ENCODE measurements at places on chromosomes 7 and 10.

- DNase-seq: no peak
These were observed 77.2 kb downstream of the TCF7L2 start for GRCh38 chr10:113027230-113027573.

DNA sequence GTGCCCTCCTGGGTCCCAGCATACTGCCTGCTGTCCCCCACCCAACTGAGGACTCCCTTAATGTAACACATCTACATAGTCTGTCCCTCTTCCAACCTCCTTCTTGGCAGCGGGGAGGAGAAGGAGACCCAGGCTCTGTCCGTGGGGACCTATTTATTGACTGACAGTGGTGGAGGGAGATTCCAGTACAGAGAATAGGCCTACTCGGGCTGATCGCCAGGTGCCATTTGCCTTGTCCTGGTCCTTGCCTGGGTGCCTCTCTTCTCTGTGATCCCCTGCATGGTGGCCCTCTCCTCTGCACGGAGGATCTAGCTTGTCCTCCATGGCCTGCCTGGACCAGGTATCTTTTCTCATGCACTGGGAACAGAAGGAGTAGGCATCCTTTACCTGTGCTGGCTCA, 17.0 kb downstream of the GHRHR start:
- no peak for DNase-seq

DNA sequence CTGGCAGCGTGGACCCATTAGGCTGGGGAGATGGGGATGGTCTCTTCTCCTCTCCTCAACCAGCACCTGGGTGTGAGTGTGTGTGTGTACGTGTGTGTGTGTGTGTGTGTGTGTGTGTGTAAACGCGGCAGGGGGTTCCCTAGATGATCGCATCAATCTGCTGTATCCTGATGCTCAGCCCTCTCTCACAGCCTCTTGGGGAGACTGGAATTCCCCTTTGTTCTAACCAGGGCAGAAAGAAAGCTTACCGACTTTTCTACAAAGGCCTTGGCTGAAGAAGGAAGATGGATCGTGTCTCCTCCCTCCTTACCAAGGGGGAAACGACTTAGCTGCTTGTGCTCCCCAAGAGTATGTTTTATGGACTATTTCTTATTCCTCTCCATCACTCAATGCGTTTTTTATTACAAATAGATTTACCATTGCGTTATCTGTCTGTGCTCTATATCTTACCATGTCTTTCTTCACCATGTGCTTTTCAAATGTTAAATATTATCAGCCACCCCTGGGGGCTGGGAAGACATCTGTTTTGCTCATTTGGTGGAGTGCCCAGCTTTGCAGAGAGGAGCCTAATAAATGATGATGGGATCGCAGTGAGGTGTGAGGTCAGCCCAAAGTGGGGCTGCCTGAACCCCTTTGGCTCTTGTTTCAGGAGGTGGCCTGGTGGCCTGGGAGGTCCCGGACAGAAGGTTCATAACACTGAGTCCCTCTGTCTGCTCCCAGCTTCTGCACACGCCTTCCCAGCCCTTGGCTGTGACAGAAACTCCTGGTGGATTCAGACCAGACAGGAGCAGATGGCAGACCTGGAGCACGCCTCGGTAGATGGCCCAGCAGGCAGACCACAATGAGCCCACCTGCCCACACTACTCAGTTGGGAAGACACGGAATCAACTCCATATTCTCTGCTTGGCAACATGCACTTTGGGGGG, 262.0 kb downstream of the PRPF18 start:
- no peak for DNase-seq

GRCh38 chr10:110356628-110357245, 52.0 kb upstream of the SMNDC1 start:
- no peak for DNase-seq

DNA sequence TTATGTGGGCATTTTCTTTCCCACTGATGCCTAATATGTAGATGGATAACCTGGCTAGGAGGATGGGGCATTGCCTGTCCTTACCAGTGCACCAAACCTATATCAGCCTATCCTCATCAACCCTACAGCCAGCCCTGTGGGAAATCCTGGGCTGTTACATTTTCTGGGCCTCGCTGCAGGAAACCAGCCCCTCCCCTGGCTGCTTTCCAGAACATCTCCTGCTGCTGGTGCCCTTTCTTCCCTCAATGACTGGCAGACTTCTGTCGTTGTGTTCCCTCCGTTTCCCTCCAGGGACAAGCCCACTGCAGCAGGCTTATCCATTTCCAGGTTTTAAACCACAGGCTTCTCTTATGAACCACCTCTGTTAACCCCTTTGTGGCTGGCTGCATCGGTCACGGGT, 486.1 kb upstream of the COBL start:
- DNase-seq: no peak

GRCh38 chr10:33209802-33210201, 124.7 kb downstream of the NRP1 start:
- no peak for DNase-seq

DNA sequence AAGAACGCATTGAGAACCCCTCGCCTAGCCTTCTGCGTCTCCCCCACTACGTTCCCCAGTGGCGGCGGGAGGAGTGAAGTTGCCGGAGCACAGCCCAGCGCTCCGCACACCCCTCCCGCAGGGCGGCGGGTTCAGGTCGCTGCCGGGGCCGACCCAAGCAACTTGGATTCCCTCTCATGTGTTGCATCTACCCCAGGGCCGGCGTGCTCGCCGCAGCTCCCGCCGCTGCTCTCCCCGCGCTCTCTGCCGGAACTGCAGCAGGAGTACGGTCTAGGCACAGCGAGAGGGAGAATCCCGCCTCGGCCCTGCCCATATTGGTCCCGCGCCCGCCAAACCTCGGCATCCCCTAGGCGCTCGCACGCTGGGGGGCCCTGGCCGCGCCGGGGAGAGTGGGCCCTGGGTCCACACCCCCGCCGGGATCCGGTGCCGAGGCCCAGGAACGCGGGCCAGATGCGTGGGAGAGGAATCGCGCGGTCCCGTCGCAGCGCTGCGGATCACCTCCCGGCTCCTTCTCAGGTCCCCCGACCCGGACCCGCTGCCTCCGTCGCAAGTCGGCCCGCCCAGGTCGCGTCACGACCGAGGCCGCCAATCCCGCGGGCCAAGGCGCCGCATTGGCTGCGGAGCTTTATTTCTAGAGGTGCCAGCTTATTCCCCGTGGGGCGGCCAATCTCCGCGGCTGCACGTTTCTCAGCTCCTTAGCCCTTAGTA, 648 bp upstream of the TMEM243 start:
- DNase-seq: peak; percentile 44

GRCh38 chr7:140857048-140857447, 67.7 kb downstream of the BRAF start:
- no peak for DNase-seq

GRCh38 chr10:99394761-99395386, 35.5 kb downstream of the GOT1 start:
- no peak for DNase-seq

DNA sequence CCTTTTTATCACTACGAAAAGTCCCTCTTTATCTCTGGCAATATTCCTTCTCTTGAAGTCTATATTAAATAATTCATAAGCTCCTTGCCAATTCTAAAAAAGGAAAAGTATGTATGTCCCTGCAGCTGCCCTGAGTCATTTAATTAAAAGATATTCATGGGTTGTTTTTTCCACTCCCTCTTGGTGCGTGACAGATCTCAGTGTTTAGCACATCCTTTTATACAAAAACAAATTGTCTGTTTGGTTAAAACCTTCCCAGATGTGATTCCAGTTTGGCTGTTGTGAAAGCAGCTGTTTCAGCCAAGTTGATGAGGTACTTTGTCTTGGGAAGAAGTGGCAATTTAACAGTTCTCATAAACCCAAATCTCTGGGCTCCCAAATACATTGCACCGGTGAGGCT, 33.8 kb upstream of the PRLHR start:
- no peak for DNase-seq

DNA sequence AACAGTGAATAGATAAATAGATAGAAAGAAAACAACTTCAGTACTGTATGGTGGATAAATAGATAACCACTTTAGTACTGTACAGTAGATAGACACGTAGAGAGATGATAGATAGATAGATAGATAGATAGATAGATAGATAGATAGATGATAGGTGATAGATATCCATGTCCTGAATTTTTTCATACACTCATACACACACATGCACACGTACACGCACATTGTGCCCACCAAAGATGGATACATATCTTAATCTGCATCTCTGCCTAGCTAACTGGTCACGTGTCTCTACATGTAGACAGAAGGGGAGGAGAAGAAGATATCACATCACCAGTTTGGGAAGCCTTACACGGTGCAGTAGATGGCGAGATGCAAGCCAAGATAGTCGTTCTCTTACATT, 99.2 kb downstream of the ARID5B start:
- no peak for DNase-seq

DNA sequence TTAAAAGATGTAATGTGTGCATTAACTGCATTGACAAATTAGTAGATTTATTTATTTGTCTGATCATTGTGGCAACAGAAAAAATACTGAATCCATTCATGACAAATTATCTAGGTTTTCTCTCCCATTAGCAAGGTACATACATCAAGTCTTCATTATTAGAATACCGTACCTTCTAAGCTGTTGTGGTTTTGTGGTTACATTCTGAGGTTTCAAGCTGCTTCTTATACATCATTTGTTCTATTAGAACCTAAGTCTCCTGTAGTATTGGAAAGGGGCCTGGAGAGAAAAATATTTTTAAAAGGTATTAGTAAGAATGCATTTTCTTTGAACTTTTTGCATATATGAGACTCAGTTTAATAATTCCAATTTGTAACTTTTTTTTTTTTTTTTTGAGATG, 26.3 kb upstream of the CACNB2 start:
- no peak for DNase-seq

- no peak for DNase-seq
These were observed 194.1 kb upstream of the FRMD4A start for GRCh38 chr10:14524691-14525324.

DNA sequence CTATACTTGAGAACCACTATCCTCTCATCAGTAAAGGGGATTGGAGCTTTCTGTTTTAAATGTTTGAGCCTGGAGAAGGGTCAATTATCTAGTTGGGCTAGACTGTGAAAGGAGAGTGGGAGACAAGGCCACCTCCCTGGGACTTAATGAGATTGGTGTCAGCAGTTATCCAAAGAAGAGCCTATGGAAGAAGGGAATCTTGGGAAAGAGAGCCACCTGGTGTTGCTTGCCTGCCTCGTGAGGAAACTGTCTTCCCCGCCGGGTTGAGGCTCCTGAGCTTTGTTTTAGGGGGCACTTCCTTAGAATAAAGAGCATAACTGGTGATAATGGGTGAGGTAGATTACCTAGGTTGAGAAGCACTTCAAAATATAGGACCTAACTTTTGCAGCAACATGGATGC, 32.0 kb upstream of the ABCB4 start:
- DNase-seq: no peak

GRCh38 chr10:59829601-59830000, 76.3 kb upstream of the MRLN start:
- DNase-seq: no peak

GRCh38 chr7:115965796-115966475, 64.6 kb downstream of the TFEC start:
- no peak for DNase-seq

DNA sequence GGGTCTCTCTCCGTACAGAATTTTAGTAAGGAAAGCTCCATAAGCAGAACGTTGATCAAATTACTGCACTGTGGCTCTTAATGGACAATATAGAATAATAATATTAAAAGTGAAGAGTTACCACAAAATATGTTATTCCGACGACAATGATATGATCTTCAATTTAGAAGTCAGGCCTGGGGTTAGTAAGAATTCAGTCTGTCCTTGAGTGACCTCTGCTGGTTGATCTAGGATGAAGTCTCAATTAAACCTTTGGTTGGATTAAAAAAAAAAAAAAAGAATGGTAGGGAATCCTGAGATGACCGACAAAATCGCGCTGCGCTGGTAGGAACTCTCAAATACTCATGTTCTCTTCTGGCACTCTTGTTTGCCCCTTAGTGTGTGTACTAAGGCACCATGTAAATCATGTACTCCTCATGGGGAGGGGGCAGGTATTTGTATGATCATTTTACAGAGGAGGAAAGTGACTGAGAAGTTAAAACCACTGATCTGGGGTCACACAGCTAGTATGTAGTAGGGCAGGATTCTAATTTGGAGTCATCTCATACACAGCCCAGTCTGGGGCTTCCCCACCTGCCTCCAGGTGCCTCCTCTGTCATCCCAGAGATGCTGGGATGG, 161.3 kb upstream of the NPVF start:
- no peak for DNase-seq

DNA sequence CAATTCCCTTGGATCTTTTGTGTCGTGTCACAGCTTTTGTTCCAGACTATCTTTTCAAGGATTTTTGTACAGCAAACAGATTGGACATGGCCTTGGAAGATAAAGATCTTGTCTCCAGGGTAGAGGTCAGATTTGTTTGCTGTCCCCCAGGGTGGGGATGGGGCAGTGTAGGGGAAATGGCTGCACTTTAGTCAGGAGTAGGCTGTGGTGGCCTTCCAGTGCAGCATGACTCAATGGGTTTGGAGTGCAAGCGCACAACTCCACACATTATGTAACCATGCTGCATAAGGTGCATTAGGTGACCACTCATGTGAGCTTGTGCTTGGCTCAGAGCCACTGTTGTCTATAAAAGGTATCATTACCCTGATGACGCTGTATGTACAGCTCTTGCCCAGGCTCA, 23.9 kb upstream of the ADAMTS14 start:
- DNase-seq: no peak

DNA sequence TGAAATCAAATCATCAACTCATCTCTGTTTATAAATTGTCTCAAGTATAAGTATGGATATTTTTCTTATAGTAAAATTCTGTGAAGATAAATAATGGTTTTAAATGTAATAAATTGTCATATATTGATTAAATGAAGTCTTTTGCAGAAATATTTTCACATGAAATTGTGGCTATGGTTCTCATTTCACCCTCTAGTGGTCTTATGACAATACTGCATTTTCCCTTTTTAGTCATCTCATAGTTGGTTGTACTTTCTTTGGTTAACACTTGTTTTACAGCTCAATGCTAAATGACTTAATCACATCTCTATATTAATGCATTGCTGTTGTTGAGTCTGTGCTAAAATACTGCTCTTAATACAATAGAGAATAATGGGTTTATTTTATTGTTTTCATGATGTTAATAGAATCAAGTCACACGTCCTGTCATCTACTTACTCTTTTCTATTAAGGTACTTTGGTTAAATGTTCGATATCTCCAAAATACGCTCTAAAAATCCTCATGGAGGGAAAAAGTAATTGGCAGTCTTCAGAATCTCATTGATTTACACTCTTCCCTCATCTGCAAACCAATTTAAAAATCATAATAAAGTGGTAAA, 38.0 kb upstream of the CACNA2D1 start:
- no peak for DNase-seq

DNA sequence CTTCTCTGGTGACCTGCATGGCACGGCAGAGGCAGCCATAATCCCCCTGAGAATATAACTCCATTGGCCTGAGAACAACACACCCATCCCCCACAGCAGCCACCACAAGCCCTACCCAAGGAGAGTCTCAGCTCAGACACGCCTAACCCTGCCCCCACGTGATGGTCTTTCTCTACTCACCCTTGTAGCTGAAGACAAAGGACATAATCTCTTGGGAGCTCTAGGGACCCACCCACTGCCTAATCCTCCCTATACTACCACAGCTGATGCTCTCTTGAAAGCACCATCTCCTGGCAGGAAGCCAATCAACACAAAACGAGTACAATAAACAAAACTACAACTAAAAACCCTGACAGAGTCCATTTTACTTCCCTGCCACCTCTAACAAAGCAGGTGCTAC, 30.7 kb upstream of the HPSE2 start:
- no peak for DNase-seq

All from liver (tissue), 10 donors.